ENCODE measurements at places on chromosomes 3 and 15. TPM values are rescaled to one million over a fixed set of nuclear protein-coding genes. Genes with fewer than 3 reads are reported as not detected.

Gene FAM81A
- total RNA-seq, result not detected

Gene HTR3E
- not detected for total RNA-seq

Gene GOLGA6D
- total RNA-seq, result not detected

Gene FILIP1L
- 4.3 TPM for total RNA-seq

Gene EID1
- total RNA-seq, result 146 TPM

Gene CCDC12
- 41.4 TPM for total RNA-seq

Measured in glutamatergic neuron (in vitro differentiated cells).